ENCODE measurements at places on chromosomes 2 and 18.

- DNase-seq = no peak
Measured at GRCh38 chr2:46376586-46376985, 79.4 kb downstream of the EPAS1 start.

DNA sequence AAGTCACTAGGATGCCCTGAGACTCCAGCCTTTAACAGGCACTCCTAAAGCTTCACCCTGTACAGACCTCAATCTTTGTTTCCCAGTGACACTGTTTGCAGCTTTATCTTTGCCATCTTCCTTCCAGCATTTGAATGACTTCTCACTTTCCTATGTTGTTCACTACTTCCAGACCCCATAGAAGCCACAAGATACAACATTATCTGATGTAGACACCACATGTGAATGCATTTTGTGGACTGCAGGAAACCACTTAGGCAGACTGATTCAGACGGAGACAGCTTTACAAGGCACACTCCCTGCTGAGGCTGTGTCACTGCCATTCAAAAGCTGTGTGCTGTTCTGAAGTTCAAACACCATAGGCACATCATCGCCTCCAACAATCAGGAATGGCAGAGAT is 67.3 kb upstream of the SPATS2L start:
- DNase-seq = no peak

GRCh38 chr2:46847185-46847710 is 68.4 kb downstream of the MCFD2 start:
- no peak for DNase-seq

DNA sequence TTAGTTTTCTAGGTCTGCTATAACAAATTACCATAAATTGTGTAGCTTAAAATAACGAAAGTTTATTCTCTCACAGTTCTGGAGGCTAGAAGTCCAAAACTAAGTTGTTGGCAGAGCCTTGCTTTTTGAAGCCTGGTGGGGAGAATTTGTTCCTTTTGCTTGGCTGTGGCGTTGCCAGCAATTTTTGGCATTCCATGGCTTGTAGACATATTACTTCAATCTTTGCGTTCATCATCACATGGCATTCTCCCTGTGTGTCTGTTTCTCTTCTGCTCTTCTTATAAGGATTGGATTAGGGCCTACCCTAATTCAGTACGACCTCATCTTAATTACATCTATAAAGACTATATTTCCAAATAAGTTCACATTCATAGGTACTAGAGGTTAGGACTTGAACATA is 217.7 kb downstream of the MBD5 start:
- DNase-seq = no peak

GRCh38 chr2:193124815-193125214 is 930.1 kb upstream of the TMEFF2 start:
- DNase-seq = no peak

- no peak for DNase-seq
Measured at GRCh38 chr2:84115173-84115857, 343.8 kb downstream of the SUCLG1 start.

GRCh38 chr2:136894007-136894634 is 128.8 kb downstream of the THSD7B start:
- no peak for DNase-seq

DNA sequence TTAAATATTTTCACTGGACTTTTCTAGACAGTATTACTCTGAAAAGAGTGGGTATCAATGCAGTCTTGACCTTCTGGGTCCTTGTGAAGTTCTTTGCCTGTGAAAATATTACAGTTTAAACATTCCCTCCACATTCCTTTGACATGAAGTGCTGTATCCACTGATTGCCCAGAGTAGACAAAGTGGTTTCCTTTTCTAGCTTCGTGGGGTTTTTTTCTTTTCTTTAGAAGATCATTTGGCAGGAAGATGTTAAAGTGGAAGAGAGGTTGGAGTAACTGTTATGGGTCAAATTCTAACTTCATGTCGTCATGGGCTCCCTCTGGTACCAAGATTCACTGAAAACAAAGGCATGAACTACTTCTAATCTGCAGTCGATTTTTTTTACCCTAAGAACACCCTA is 496.9 kb downstream of the EPHA4 start:
- no peak for DNase-seq

DNA sequence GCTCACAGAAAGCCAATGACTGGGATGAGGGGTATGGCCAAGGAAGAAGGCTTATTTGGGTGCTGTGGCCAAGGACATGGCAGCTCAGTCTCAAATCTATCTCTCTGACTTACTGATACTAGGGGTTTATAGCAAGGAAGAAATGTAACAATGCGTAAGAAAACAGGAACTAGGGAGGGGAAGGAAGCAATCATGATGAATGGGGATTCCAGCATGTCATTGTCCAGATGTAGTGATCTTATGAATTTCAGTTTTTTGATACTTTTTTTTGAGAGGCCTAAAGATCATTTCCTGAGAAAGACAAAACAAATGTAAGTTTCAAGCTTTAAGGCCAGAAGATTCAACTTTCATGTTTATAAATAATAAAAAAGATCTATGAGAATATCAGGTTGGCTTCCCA is 298.6 kb upstream of the FAM98A start:
- DNase-seq = no peak
